ENCODE measurements at places on chromosomes 12 and 14.

DNA sequence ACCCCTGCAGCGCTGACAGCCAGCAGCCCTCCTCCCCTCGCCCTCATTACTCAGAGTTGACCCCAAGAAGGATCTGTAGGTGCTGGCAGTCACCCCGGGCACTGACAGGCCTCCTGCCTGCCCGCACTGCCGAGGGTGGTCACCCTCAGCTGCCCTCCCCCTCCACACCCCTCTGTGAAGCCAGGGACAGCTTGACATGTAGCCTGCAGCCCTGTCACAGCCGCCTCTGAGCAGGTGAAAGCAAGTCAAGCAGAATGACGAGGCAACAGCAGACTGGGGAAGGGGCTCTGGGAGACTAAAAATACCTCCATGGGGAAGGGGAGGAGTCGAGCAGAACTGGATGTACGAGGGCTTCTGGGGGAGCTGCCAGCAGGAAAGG, 178.1 kb downstream of the DPF3 start:
- no peak for DNase-seq

DNA sequence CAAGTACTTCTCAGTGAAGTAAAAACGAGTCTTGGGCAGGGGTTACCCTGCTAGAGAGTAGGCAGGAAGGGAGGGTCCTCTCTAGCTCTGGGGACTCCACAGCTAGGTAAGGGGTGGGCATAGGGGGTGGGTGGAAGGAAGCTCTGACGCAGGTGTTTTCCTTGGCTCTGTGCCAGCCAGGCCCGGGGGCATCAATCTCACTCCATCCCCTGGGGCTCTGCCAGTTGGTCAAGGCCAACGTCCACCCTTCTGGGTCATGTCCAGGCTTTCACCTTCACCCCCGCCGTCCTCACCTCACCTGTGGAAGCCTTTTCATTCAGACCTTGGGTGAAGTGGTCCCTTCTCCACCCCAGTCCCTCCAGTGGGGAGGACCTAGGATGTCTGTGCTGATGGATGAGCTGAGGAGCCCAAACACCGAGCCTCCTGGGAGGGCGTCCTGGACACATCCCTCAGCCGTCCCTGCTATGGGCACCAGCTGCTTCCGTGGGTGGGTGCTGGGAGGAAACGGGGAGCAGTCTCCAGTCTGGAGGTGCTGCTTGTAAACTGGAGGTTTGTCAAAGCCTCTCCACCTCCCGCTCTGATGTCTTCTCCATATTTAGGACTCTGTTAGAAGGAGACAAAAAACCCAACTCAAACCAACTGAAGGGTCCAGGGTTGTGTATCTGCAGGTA, 71.5 kb upstream of the SFSWAP start:
- DNase-seq = no peak

- DNase-seq = no peak
These were observed 15.1 kb downstream of the PIGH start for GRCh38 chr14:67584978-67585377.

DNA sequence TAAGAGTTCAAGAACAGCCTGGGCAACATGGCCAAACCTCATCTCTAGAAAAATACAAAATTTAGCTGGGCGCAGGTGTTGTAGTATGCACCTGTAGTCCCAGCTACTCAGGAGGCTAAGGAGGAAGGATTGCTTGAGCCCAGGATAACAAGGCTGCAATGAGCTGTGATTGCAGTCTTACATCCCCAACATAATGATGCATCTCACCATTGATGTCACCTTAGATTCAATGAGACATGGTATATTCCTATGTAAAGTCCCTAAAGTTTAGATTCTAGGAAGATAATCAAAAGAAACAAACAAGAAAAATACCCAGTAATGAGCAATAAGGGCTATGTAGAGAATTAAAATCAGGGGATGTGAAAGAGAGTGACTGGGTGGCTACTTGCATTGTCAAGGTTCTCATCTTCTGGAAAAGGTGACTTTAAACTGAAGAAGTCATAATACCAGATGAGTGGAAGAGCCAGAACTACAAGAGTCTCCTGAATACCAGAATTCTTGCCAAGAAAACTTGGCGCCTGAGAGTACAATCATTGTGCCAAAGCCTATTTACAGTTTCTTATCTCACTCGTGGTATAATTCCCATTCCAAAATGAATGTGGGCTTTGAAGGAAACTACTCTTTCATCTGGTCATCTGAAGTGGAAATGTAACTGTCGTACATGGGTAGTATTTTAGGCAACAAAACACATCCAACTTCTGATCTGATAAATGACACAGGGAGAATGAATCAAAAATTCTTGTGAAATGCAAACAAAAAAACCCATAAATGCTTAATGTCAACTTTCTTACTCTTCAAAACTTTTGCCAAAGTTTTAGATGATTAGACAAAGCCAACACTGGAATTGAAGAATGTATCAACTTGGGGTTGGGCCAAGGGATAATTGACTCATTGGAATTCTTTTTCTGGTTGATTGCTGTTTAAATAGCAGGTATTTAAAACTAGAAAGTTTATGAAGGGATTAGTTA, 81.1 kb upstream of the ST8SIA1 start:
- DNase-seq = no peak

DNA sequence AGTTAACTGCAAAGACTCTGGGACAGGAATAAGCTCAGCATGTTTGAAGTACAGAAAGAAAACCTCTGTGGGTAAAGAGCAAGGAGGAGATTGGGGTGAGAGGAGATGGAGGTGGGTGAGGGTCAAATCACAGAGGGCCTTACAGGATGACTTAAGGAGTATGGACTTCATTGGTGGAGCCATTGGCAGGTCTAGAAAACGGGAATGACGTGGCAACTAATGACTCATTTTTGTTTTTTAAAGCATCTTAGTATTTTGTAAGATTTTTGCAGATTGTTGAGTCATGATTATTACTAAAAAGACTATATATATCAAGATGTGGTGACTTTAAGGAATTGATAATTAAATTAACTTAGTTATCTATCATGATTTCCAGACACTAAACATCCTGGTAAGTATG, 18.5 kb downstream of the UTP20 start:
- no peak for DNase-seq

DNA sequence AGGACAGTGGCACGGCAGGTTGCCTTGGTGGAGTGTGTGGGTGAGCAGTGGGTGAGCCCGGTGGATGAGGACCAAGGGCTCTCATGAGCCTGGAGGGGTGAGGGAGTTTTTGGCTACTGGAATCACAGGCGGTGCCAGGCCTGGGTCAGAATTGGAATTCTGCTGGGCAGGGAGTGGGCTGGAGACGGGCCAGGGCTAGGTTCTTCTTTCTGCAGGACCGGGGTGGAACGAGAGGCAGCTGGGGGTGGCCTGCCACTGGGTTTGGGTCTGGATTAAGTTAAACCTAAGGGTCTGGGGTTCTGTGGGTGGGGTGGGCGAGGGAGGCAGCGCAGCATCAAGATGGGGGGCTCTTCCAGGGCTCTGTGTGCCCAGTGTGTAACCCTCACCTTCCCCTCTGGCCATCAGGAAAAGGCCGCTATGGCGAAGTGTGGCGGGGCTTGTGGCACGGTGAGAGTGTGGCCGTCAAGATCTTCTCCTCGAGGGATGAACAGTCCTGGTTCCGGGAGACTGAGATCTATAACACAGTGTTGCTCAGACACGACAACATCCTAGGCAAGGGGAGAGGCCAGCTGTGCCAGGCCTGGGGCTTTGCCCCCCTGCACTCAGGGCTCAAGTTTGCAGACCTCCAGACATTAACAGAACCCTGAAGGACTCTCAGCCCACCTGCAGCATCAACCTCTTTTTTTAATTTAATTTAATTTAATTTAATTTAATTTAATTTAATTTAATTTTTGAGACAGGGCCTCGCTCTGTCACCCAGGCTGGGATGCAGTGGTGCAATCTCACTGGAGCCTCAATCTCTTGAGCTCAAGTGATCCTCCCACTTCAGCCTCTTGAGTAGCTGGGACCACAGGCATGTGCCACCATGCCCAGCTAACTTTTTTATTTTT, 7.0 kb downstream of the ACVRL1 start:
- DNase-seq = no peak

DNA sequence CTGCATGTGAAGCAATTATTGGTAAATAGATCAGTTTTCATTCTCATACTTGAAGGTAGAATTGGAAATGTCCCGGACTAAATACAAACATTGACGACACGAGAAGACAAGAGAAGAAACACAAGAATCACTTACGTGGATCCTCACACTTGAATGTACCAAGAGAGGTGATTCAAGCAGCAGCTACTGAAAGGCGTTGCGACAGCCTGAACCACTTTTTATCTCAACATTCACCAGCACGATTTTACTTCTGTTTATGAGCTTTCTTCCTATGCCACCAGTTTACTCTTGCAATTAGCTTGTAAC, 3.6 kb upstream of the FZD10 start:
- no peak for DNase-seq

DNA sequence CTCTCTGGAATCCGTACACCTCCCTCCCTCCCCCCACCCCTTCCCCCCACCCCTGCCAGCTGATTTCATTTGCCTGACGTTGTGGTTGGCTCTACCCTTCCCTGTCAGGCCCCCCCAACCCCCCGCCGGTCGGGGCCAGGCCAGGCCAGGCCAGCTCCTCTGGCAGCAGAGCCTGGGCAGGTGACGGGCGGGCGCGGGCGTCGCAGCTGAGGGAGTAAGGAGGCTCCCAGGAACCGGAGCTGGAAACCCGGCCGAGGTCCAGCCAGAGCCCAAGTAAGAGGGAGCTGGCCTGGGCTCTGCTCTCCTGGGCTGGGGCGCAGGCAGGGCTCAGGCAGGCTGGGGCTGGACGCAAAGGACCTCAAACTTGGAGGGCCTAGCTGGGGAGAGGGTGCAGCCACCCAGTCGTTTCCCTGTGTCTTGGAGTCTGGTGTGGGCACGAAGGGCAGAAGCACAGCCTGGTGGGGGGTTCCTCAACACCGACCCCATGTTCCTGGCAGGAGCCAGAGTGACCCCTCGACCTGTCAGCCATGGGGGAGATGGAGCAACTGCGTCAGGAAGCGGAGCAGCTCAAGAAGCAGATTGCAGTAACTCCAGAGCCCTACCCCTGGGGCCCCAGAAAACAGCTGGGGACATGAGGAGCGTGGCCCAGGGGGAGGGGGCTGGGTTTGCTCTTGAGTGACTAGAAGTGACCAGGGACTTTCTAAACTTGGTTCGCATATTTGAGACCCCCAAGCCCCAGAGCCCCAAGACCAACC, at the start of gene GNB3:
Gene GNB3 (plus strand): TSS at position 165 of the 755 bp plus-strand sequence. CDS start 363 bp downstream, at position 528.
- no peak for DNase-seq

DNA sequence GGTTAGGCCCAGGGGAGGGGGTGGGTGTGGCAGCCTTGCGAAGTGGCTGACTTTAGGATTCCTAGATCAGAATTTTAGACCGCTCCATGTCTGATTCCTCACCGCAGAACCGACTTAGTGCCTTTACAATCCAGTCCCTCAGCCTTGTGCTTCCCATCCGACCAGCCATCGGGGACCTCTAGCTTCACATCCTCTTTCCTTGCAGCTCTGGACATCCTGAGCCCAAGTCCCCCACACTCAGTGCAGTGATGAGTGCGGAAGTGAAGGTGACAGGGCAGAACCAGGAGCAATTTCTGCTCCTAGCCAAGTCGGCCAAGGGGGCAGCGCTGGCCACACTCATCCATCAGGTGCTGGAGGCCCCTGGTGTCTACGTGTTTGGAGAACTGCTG, 557 bp downstream of the COPS7A start:
- DNase-seq = no peak

- no peak for DNase-seq
These were observed 69.4 kb downstream of the SRGAP1 start for GRCh38 chr12:63913929-63914328.

- no peak for DNase-seq
These were observed 142.5 kb downstream of the PHLDA1 start for GRCh38 chr12:75888874-75889613.

DNA sequence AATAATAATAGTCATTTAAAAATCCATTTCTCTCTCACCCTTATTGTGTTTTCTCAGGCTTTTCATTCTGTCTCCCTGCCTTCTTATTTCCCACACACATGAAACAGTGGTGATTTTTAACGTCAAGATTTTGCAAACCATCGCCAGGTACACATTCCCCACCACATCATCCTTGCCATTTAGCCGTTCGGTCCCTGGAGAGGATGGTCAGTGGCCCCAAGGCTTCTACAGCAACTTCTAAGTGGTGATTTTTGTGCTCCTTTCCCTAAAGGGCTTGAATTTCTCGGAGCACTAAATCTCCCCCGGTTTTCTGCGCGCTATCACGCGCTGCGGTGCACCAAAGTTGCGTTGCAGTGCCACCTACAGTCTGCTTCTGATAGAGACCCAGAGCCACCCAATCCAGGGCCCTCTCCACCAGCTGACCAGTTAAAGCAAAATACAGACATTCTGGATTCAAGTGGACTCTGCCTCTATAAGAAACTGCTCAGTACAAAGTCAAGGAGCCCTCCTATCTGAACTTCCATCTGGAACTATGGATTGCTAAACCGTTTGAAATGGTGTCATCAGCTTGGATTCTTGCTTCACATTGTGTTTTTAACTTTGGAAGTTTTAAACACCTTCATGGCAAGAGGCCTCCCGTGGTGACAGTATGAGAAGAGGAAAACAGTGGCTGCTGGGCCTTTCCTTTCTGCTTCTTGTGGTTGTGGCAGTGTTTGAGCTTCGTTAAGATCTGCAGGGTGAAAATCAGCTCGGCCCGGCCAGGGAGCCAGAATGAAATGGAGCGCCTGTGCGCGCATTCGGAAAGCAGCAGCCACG, 234.0 kb downstream of the SPTSSA start:
- DNase-seq = no peak

DNA sequence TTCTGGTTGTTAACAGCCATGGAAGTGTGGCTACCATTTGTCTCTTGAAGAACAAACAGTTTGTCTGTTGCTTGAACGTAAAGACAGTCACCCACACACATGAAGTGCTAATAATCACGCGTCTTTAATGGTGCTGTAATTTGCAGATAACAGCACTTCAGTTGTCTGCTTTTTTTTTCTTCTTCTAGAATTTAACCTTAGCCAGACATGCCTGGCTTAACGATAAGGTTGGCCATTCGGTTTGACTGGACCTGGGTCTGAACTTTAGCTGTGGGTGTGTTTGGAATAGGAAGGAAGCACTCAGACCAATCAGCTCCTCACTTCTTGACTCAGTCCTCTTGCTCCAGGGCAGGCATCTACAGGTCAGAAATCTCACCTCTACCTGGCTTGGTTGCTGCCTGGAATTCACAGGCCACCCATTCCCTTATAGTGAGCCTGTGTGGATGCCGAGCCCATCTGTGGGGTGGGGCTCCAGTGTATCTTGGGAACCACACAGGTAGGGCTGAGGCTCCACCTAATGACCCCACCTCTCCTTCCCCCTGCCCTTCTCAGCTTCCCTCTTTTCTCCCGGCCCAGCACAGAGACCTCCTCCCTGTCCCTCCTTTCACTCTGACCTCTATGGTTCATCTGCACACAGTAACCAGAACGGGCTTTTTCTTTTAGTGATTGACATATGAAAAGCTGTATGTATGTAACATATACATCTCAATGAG, 246.4 kb upstream of the PWP1 start:
- no peak for DNase-seq

- no peak for DNase-seq
These were observed 46.8 kb upstream of the CISTR start for GRCh38 chr12:53798575-53798974.

GRCh38 chr12:30824311-30824710, 69.6 kb upstream of the CAPRIN2 start:
- DNase-seq = no peak
